ENCODE measurements at places on chromosomes 3 and 15.

GRCh38 chr3:73114711-73115110 is 53.3 kb downstream of the EBLN2 start:
- no peak overlapping the region for H3K4me3 ChIP-seq
- no peaks in the 10 kb centered on the region for H3K27me3 ChIP-seq
- no peaks in the 10 kb centered on the region for H3K36me3 ChIP-seq
- H3K27ac ChIP-seq = no peak overlapping the region
- no peak for DNase-seq

DNA sequence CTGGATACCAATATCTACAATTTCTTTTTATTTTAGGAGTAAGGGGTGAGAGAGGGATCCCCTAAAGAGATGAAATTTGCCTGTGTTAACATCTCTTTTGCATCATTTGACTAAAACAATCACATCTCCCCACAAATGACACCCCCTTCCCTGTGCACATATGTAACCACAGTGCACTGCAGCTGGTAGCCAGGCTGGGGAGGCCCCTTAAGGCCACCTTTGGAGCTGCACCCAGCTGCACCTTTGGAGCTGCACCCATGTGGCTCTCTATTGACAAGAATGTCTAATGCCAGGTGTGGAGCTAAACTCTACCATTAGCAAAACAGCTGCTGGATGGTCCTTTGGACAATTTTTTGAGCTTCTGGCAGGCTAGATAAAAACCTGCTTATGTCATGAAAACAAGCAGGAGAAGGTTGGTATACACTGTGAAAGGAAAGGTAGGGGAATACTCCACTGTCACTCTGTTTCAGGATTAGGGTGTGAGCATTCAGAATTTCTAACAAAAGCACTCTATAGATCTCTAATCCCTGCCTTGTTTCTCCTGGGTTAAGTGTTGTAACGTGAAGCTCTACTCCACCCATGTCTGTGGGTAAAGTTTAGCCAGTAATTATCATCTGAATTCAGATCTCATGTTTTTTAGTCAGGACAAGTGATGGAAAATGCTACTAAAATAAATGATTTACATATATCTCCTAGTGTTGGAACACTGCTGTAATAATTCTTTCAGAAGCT is 52.1 kb downstream of the TFG start:
- peaks cover 26% of the 10 kb centered on the region for H3K4me1 ChIP-seq
- H3K4me3 ChIP-seq = peak overlapping the region; percentile 18
- DNase-seq = peak; percentile 69
- peak overlapping the region; percentile 9 for H3K27ac ChIP-seq
- no peaks in the 10 kb centered on the region for H3K36me3 ChIP-seq
- no peaks in the 10 kb centered on the region for H3K27me3 ChIP-seq

DNA sequence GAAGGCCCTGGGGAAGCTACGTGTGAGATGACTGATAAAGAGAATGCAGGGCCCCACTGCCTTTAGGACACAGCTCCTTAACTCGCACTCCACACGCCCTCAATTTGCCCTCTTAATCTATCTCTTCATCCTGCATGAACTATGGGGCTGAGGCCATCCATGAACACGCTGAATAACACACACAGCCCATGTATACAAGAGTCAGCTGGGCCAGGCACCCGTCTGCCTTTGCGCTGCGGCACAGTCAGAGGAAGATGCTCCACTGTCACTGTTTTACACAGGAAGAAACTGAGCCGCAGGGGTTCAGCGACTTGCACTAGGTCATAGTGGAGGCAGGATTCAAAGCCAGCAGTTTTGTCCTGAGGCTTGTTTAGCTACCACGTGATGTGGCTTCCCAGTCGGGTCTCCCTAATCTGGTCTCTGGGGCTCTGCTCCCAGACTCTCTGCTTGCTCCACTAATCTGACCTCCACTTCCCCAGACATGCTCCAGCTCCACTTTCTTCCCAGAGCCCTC is 43.9 kb downstream of the TLE3 start:
- H3K27ac ChIP-seq = no peak overlapping the region
- no peak for DNase-seq
- H3K27me3 ChIP-seq = no peaks in the 10 kb centered on the region
- H3K36me3 ChIP-seq = peaks cover 31% of the 10 kb centered on the region

GRCh38 chr15:28915935-28916334 is 30.2 kb downstream of the APBA2 start:
- no peak overlapping the region for H3K4me3 ChIP-seq
- no peaks in the 10 kb centered on the region for H3K36me3 ChIP-seq
- H3K27me3 ChIP-seq = no peaks in the 10 kb centered on the region

GRCh38 chr3:39961230-39961629 is 151.8 kb downstream of the MYRIP start:
- H3K27ac ChIP-seq = no peak overlapping the region
- no peaks in the 10 kb centered on the region for H3K36me3 ChIP-seq
- H3K27me3 ChIP-seq = no peaks in the 10 kb centered on the region

- peaks cover 3% of the 10 kb centered on the region for H3K36me3 ChIP-seq
- H3K27ac ChIP-seq = no peak overlapping the region
- H3K4me1 ChIP-seq = peaks cover 1% of the 10 kb centered on the region
- H3K4me3 ChIP-seq = no peak overlapping the region
These were observed 33.6 kb downstream of the INTS14 start for GRCh38 chr15:65577129-65577996.

- DNase-seq = no peak
- no peaks in the 10 kb centered on the region for H3K36me3 ChIP-seq
- no peak overlapping the region for H3K27ac ChIP-seq
- H3K4me3 ChIP-seq = no peak overlapping the region
- 0 out of 2 replicates have a peak, but pooled peaks cover 3% of the 10 kb centered on the region for H3K4me1 ChIP-seq
These were observed 2.6 kb upstream of the ALCAM start for GRCh38 chr3:105364128-105364527.

- H3K4me1 ChIP-seq = no peaks in the 10 kb centered on the region
- no peak for DNase-seq
- H3K36me3 ChIP-seq = peaks cover 40% of the 10 kb centered on the region
- no peak overlapping the region for H3K4me3 ChIP-seq
- H3K27me3 ChIP-seq = no peaks in the 10 kb centered on the region
- H3K27ac ChIP-seq = no peak overlapping the region
These were observed 27.9 kb downstream of the KIF7 start for GRCh38 chr15:89627256-89627970.

DNA sequence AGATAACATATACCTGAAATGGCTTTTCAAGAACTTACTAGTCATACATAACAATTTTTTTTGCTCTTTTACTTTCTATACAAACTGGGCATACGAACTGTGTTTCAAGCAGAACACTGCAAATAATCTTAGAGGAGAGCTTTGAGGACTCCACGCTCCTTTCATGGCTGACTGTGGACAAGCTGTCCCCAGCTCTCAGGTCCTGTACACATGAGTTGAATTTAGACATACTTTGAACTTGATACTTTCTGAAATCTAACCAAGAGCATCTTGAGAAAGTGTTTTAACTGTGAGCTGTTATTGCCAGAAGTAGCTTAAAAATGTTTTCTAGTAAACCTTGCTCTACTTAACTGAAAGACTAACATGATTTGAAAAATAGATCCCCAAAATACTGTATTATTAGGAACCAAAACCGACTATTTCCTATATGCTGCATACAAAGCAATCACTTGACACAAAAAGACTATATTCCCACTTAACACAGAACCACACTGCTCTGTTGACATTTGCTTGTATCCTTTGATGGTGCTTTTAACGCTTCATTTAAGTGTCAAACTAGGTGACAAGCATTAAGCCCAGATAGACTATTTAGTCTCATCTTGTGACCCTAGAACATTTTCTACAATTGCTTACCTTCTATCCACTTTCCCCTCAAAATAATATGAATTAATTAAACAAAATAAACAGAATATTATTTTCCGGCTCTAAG is 755.8 kb downstream of the ROBO1 start:
- no peaks in the 10 kb centered on the region for H3K36me3 ChIP-seq
- H3K27ac ChIP-seq = no peak overlapping the region
- H3K4me1 ChIP-seq = peaks cover 10% of the 10 kb centered on the region
- no peak overlapping the region for H3K4me3 ChIP-seq

- DNase-seq = no peak
- no peak overlapping the region for H3K27ac ChIP-seq
- no peaks in the 10 kb centered on the region for H3K36me3 ChIP-seq
- H3K4me1 ChIP-seq = no peaks in the 10 kb centered on the region
- no peaks in the 10 kb centered on the region for H3K27me3 ChIP-seq
These were observed 333.8 kb downstream of the FEZF2 start for GRCh38 chr3:62039586-62039985.

DNA sequence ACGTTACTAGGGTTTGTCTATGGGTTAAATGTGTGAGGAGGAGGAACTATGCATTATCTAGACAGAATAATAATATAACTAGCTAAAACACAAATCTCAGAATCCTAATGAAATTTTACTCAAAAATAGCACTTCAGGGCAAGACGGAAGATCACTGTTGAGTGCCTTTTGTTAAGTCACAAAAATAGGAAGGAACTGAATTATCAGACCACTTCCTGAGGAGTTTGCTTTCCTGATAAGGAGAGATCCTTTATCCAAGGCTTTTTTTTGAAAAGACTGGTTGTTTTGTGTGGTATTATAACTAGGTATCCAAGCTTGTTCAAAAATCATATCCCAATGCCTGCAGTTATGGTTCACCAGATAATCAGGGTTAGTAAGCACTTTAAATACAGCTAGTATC is 34.6 kb downstream of the NR2E3 start:
- no peaks in the 10 kb centered on the region for H3K36me3 ChIP-seq
- no peak for DNase-seq
- H3K27ac ChIP-seq = no peak overlapping the region
- H3K27me3 ChIP-seq = no peaks in the 10 kb centered on the region
- H3K4me1 ChIP-seq = no peaks in the 10 kb centered on the region
- H3K4me3 ChIP-seq = no peak overlapping the region

- H3K4me1 ChIP-seq = no peaks in the 10 kb centered on the region
- H3K36me3 ChIP-seq = no peaks in the 10 kb centered on the region
- H3K27ac ChIP-seq = no peak overlapping the region
- DNase-seq = no peak
- no peaks in the 10 kb centered on the region for H3K27me3 ChIP-seq
- no peak overlapping the region for H3K4me3 ChIP-seq
These were observed 118.6 kb downstream of the PGPEP1L start for GRCh38 chr15:98888820-98889479.

DNA sequence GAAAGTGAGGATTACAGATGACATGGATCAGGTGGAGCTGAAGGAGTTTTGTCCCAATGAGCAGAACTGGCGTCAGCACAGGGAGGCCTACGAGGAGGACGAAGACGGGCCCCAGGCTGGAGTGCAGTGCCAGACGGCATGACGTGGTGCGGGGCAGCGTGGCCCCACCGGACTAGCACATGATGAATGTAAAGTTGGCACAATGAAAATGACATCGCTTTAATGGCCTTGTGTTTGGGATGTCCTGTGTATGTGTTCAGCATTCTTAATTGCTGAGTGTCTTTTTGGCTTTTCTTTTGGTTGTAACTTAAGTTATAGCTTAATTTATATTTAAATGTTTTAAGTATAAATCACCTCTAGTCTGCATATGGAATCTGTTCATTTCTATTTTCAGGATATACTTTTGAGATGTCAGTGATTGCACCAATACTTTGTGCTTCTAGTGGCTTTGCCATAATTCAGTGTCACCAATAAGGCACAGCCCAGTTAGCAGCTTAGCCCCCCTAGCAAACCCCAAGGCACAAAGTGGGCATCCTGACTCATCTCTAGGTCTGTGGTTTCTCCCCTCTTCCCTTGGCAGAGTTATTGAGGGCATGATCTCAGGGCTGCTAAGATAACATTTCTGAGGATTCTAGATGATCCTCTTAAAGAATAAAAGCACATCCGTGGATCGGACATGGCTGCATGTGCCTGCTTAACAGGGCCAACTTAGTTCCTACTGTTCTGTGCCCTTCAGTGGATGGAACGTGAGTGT is 16.1 kb downstream of the DNAJA4 start:
- no peaks in the 10 kb centered on the region for H3K4me1 ChIP-seq
- no peak for DNase-seq

- no peak overlapping the region for H3K4me3 ChIP-seq
- H3K4me1 ChIP-seq = no peaks in the 10 kb centered on the region
- H3K27me3 ChIP-seq = peaks cover 48% of the 10 kb centered on the region
- DNase-seq = no peak
- H3K36me3 ChIP-seq = no peaks in the 10 kb centered on the region
- H3K27ac ChIP-seq = no peak overlapping the region
These were observed 7.9 kb downstream of the ATP2B2 start for GRCh38 chr3:10497439-10497838.

DNA sequence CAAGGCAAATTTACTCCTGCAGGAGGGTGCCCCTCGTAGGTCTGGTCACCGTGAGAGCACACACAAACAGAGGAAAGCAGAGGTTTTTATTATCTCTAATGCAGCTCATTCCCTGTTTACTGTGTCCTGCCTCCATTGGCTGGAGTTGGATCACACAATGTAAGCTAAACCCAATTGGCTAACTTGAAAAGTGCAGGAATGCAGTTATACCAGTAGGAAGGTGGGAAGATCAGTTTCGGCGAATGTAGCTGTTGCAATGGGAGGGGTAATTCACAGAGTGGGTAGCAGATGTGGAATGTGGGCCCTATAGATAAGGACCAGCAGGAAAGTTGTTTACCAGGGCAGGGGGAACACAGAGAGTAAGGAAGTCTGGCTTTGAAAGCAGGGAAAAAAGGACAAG is 42.5 kb upstream of the NPAP1 start:
- no peaks in the 10 kb centered on the region for H3K36me3 ChIP-seq
- H3K4me1 ChIP-seq = no peaks in the 10 kb centered on the region
- H3K4me3 ChIP-seq = no peak overlapping the region
- no peak overlapping the region for H3K27ac ChIP-seq

DNA sequence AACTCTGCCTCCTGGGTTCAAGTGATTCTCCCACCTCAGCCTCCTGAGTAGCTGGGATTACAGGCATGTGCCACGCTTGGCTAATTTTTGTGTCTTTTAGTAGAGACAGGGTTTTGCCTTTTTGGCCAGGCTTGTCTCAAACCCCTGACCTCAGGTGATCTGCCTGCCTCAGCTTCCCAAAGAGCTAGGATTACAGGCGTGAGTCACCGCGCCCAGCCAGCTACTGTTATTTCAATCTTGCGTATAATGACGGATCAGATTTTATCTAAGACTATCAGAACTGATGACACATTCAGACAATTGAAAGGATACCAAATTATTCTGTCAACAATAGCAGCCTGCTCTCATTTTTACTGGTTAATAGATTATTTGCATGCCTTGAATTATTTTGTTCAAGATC is 612.2 kb downstream of the ZIC1 start:
- H3K27ac ChIP-seq = no peak overlapping the region
- H3K4me1 ChIP-seq = no peaks in the 10 kb centered on the region
- no peak overlapping the region for H3K4me3 ChIP-seq
- H3K27me3 ChIP-seq = no peaks in the 10 kb centered on the region
- H3K36me3 ChIP-seq = no peaks in the 10 kb centered on the region
- no peak for DNase-seq

DNA sequence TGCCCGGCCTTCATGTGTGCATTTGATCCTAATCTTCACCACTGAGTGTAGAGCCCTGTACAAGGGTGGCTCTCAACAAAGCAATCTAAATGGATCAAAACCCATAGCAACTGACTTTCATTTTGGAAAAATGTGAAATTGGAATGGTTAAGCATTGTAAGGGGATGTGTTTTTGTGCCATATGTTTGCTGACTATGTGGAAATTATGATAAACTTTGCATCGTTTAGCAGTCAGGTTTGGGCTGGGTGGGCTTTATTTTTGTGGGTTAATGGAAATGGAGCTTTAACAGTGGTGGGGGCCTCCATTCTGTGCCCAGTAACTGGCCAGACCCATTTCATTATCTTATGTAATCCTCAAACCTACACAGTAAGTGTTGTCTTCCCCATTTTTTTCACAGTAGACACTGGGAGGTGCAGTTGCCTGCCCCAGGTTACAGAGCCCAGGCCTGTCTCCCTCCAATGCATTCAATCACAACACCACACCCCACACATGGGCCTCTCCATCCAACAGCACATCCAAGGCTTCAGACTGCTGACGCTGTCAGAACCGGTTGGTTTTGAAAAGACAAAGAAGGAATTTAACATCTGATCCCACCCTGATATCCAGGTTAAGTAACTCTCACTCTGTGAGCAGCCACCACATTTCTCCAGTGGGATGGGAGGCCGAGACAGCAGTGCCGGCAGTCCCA is 136.3 kb upstream of the ABHD17C start:
- H3K27me3 ChIP-seq = no peaks in the 10 kb centered on the region
- H3K27ac ChIP-seq = no peak overlapping the region
- DNase-seq = no peak

Data from MM.1S (cell line).